Ascending aorta (tissue), 2 donors: ENCODE measurements at places on chromosomes 7 and 10.

- no peak for DNase-seq
These were observed 7.6 kb downstream of the ZNF511 start for GRCh38 chr10:133316266-133316665.

DNA sequence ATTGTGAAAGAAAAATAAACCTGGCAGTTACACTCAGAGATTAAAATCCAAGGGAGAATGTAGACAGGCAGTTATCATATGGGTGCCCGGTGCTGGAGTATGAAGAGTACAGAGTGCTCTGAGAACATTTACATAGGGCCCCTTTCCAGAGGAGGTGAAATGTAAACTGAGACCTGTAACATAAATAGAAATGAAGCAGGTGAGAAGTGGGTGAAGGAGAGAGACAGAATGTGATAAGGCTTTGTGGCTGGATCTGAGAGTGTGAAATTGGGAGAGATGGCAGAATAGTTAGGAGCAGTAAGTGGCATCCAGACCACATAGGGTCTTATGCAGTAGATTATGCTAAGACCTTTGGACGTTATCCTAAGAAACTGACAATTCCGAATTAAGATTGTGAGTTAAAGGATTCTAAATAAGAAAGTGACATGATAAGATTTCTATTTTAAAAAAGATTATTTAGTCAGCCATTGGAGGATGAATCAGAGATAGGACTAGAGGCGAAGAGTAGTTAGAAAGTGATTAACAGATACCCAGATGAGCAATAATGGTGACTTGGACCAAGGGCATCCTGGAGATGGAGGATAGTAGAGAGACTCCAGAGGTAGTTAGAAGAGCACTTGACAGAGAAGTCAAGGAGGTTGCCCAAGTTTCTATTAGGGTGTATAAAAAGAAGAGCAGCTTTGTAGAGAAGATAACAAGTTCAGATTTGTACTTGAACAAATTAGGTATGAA, 36.7 kb downstream of the DNAH11 start:
- no peak for DNase-seq

DNA sequence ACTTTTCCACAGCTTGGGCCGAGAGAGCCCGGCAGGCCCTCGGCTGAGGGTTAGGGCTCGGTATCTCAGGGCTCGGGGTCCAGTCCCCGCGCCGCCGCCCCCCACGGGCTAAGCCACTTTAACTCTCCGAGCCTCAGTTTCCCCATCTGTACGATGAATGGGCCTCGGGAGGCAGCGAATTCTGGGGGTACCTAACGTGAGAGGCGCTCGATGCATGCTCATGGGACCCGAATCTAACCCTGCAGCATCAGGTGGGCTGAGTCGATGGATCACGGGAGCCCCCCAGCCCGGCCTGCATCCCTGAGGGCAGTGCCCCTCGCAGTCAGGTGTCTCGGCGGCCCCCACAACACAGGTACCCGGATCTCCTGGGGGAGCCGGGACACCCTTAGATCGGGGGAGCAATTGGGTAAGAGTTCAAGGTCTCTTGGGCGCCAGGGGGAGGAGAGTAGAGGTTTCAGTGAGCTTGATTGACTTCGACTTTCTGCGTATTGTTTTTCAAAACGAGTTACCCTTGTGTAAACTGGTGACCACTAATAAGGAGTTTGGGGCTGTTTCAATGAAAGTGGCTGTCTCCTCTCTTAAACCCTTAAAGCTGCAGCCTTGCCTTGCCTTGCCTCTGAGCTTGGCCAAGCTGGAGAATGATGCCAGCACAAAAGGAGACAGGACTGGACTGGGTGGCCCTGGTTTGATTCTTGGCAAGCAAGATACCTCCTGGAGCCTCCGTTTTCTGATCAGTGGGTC, 631 bp downstream of the POR start:
- no peak for DNase-seq

- DNase-seq: no peak
These were observed 1.8 kb upstream of the PRRT4 start for GRCh38 chr7:128363261-128363721.

DNA sequence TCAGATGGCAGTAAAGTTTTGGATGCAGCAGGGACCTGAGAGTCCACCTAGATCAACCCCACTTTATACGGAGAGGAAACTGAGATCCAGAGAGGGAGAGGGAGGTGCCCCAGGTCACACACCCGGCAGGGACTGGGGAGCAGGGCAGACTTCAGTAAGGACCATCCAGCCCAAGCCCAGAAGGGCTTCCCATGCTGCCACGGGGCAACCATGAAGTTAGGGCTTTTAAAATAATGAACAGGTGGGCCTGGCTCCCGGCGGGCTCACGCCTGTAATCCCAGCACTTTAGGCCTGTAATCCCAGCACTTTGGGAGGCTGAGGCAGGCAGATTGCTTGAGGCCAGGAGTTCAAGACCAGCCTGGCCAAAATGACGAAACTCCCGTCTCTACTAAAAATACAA, 98.5 kb downstream of the HIP1 start:
- DNase-seq: no peak

DNA sequence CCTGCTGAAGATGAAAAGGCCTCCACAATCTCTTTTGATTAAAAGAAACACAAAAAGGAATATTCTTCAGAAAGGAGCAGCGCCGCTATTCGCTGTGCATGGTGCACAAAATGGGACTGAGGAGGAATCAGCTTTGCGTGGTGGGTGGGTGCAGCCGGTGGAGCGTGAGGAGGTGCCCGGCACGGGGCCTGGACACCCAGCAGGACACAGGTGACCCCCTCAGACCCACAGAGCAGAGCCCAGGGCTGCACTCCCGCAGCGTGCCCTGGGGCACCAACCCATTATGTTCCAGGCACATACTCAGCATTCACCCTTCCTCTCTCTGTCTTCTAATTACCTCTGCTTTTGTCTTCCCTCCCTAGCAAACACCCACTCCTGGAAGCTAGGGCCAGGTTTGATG, 238.0 kb upstream of the PPP2R2D start:
- DNase-seq: peak; percentile 47

GRCh38 chr7:157972914-157973313, 614.7 kb downstream of the PTPRN2 start:
- DNase-seq: no peak

GRCh38 chr10:132691711-132692153, 94.2 kb downstream of the NKX6-2 start:
- DNase-seq: no peak

DNA sequence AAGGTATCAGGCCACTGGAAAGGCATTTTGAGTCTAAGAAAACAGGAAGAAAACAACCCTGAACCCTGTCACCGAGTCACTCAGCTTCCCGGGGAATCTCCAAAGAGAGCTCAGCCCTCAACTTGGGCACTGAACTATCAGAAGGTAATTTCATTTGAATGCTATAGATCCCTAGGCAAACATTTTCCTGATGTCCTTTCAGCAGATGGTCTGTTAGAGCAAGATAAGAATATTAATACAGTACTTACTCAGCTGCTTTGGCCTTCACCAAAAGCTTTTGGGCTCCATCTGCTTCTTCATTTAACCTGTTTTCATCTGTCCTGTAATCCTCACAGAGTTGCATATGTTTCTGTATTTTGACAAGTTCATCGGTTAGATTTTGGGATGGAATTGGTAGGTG, 34.2 kb upstream of the LAMB1 start:
- no peak for DNase-seq

GRCh38 chr10:36469585-36469984, 655.8 kb upstream of the ANKRD30A start:
- DNase-seq: no peak

GRCh38 chr7:108170251-108170650, 40.1 kb upstream of the LAMB4 start:
- DNase-seq: no peak

DNA sequence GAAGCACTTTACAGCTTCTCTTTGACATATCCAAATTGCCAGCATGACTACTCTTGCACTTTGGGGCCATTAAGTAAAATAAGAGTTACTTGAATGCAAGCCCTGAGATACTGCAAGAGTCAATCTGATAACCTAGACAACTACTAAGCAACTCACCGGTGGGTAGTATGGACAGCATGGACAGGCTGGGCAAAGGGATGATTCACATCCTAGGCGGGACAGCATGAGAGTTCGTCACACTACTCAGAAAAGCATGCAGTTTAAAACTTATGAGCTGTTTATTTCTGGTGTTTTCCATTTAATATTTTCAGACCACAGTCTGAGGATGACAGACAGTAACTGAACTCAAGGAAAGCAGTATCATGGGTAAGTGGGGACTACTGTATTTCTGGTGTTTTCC, 84.0 kb downstream of the ORC5 start:
- no peak for DNase-seq

DNA sequence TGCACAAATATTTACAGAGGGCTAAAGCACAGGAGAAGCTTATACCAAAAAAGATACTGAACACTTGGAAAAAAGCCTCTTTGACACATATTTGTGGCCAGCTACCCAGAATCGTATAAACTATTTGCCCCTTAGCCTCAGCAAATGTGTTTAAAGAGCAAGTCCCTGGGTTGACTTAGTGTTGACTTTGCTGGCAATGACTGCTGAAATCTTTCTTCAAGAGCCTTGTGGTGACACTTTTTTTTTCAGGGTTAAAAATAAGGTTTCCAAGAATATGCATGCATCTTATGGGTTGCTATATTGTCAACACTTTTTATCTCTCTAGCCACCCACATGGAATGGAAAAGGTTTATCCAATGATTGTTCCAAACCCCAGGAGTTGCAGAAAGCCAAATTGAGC, 14.9 kb upstream of the PLEKHS1 start:
- DNase-seq: no peak

- DNase-seq: no peak
These were observed 121.0 kb upstream of the PPP2R2D start for GRCh38 chr10:131779661-131780394.

- DNase-seq: no peak
These were observed 28.0 kb downstream of the ADRA2A start for GRCh38 chr10:111104811-111105210.

GRCh38 chr7:66198469-66198868, 6.7 kb upstream of the TPST1 start:
- DNase-seq: no peak

- DNase-seq: no peak
These were observed 68.8 kb upstream of the IFRD1 start for GRCh38 chr7:112381311-112382091.

DNA sequence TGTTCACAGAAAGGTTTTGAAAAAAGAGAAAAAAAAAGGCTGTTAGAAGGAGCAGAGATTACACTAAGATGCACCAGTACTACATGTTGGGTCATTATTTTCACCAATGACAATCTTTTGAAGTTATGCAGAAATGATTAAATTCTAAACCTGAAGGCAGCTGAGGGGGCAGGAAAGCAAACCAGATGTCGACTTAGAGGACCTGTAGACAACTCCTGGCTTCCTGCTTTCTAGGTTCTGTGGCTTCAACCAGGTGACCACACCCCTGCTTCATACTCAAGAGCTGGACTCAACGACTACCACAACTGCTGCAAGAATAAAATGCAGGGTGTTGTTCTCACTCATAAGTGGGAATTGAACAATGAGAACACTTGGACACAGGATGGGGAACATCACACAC, 30.0 kb downstream of the MYOF start:
- DNase-seq: no peak

DNA sequence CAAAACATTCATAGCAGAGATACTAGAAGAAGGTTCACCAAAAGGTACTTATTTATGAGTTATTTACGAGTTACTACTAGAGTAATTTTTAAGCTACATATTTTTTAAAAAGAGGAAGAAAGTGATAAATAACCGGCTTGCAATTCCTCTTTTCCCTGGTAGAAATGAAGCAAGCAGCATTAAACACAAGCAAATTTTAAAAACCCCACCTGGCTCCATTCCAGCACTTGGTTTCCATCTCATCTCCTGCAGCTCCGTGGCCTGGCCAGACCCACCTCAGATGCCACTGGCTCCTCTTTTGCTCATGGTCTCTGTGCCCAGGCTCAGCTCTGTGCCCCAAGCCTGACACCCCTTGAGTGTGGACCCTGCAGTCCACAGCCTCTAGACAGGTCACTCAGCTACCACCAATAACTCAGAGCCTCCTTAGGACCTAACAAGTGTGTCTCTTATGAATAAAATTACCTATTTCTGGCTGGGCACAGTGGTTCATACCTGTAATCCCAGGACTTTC, 479.5 kb downstream of the TNS3 start:
- no peak for DNase-seq

- DNase-seq: no peak
These were observed 34.6 kb upstream of the SLC35G1 start for GRCh38 chr10:93859049-93859655.

DNA sequence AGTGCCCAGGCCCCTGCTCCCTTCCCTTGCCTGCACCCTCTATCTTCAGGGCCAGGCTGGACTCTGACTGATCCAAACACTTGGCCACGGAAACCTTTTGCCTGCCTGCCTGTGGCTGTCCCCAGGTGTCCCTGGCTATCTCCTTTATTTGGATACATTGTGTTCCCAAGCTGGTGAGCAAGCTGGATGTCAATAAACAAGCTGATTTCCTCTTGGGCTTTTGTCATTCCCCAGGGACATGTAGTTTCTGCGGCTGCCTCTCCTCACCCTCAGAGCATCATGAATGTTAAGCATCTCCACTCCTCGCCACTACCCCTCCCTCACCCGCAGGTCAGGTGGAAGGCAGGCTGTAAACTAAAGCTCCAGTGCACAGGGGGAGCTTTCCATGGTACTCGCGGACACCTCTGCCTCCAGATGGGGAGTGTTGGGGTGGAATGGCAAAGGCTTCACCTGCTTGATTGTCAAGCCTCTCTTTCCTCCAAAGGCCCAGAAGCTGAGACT, 6.9 kb downstream of the GHRHR start:
- DNase-seq: no peak

DNA sequence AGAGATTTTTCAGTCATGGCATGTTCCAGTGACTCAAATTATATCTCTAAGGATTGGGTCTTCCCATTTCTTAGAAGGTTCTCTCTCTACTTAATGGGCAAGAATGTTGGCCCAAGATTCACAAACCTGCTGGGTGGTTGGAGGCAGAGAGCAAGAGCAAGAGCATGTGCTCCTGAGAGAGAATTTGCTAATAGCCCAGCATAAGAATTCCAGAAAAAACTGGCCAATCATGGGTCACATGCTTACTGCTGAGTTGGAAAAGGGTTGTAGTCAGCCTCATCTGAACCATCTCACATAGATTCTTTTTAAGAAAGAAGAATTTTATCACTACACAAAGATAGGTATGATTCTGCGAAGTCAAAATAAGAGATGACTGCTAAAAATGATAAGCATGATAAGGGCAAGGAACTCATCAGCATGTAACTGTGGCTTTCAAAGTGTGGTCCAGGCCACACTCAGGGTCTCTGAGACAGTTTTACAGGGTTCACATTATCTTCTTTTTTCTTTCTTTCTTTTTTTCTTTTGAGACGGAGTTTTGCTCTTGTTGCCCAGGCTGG, 8.2 kb upstream of the VCL start:
- no peak for DNase-seq
